ENCODE measurements at places on chromosomes 6 and 20. TPM values are rescaled to one million over a fixed set of nuclear protein-coding genes. Genes with fewer than 3 reads are reported as not detected.
A peak's percentile ranks its signal among the peaks of the same experiment; 100 is the strongest.

Gene PERP
- 10.7 TPM for total RNA-seq

Gene SCGN
- 1.2 TPM for total RNA-seq

Gene TAF11
- 48.5 TPM for total RNA-seq

Gene HSPA1L
- 2.5 TPM for total RNA-seq

Gene CDH26
- 0.76 TPM for total RNA-seq

DNA sequence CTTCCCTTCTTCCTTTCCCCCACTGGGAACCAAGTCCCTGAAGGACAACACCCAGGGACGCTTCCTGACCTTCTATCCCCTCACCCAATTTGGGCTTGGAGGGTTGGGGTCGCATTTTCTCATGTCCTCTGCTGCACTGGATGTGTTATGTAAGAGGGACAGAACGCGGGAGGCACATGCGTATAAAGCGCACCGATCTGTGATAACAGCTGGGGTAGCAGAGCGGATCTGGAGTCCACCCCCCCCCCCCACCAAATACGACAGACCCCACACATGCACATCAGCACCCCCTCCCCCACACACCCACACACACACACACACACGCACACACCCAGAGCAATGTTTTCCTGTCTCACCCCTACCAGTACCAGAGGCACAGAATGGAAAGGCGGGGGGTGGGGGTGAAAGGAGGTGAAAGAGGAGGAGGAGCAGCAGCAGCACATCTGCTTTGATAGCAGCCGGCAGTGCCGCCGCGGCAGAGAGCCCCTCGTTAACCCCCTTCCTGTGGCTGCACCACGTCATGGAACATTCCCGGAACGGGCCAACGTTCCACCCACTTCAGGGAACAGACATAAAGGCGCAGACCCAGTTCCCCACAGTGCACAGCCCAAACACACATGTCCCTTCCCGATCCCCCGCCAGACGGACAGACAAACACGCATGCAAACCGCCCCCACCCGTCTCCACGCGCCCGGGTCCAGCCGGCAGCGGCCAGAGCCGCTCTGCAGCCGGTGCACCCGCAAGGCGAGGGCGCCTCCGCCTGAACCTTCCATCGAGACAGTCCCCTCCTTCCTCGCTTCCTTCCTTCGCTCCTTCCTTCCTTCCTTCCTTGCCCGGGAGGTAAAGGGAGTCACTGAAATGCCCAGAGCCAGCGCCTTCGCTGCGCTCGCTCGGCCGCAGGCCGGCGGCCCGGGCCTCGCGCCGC is 590 bp downstream of the HIVEP2 start:
- H3K27me3 ChIP-seq = peaks cover 14% of the 10 kb centered on the region
- H3K27ac ChIP-seq = peak overlapping the region; percentile 92
- peaks cover 9% of the 10 kb centered on the region for H3K4me1 ChIP-seq
- DNase-seq = peak; percentile 61
- peak overlapping the region; percentile 98 for H3K4me3 ChIP-seq

GRCh38 chr20:63121749-63122405 is 94.1 kb downstream of the YTHDF1 start:
- DNase-seq = peak; percentile 14
- H3K4me1 ChIP-seq = peaks cover 14% of the 10 kb centered on the region
- no peaks in the 10 kb centered on the region for H3K36me3 ChIP-seq
- H3K4me3 ChIP-seq = no peak overlapping the region

DNA sequence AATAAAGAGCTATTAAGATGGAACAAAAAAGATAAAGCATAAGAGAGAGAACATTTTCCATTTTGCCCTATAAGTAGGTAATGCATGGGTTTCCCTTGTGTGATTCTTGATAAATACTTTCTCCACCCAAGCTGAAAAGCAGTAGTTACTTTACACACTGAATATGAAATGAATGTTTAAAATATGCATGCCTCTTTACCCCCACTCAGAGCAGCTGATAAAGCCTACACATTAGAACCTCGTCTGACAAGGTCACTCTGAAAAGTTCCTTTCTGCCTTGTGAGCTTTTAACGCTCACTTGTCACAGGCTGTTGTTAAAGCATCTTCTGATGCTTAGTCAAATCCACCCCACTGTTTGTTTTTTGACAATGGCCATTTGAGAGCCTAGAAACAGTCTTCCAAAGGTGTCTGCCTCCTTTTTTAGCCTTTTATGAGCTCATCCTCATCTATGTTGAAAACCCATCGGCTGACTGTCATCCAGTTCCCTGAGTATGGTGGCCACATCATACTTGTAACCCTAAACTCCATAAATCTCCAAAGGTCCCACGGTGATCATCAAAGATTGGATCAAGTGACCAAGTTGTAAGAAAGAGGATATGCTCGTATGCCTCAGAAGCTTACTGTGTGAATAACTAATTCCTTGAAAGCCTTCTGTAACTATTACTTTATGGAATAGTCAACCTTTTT is 102.8 kb downstream of the ATXN1 start:
- no peaks in the 10 kb centered on the region for H3K27me3 ChIP-seq
- H3K27ac ChIP-seq = no peak overlapping the region
- H3K4me1 ChIP-seq = no peaks in the 10 kb centered on the region
- H3K4me3 ChIP-seq = no peak overlapping the region
- no peaks in the 10 kb centered on the region for H3K36me3 ChIP-seq
- DNase-seq = no peak

DNA sequence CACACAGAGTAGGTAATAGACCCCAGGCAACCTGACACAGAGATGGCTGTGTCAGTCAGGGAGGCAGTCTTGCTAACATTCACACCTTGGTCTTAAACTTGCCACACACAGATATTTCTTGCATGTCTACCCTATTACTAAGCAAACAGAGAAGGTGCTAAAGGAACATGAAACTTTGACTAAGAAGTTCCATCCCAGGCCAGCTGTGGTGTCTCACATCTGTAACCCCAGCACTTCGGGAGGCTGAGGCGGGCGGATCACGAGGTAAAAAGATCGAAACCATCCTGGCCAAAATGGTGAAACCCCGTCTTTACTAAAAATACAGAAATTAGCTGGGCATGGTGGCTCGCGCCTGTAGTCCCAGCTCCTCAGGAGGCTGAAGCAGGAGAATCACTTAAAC is 222.4 kb upstream of the JARID2 start:
- H3K36me3 ChIP-seq = no peaks in the 10 kb centered on the region
- no peaks in the 10 kb centered on the region for H3K27me3 ChIP-seq

DNA sequence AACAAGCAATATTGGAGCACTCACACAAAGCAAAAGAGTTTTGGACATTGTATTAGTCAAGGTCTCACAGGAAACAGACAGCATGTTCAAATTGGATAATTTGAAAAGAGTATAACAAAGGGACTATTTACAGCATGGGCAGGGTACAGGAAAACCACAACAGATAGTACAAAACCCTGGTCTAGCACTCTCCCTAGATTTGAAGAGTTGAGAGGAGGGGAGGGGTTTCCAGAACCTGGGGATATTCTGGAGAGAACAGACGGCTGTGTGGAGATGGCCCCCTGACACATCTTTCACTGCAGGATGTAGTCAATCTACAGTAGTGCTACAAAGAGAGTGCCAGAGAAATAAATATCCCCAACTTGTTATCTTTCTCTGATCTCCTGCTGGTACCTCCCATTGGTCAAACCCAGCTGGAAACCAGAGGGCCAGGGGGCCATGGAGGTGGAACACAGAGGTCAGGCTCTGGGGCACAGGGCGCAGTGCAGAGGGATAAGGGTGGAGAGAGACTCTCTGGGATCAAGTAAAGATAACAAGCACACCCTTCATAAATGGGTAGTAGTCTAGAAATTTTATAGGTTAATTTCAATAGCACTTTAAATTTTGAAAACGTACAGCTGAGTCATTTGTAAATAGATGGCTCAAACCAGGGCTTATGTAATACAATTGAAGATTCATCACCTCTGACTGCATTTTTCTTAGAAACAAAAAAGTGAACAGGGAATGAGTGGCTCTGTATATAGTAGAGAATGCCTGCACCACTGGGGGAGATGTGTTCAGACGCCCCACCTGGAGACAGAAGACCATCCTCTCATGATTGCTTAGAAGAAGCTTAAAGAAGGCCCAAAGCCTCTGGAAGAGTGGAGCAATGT is 25.7 kb downstream of the RCAN2 start:
- H3K27ac ChIP-seq = no peak overlapping the region
- no peak overlapping the region for H3K4me3 ChIP-seq

GRCh38 chr6:4670290-4670689 is 105.9 kb upstream of the CDYL start:
- H3K36me3 ChIP-seq = no peaks in the 10 kb centered on the region
- H3K27ac ChIP-seq = peak overlapping the region; percentile 29
- H3K27me3 ChIP-seq = peaks cover 9% of the 10 kb centered on the region
- no peak for DNase-seq
- H3K4me3 ChIP-seq = no peak overlapping the region

- H3K4me3 ChIP-seq = no peak overlapping the region
- no peak overlapping the region for H3K27ac ChIP-seq
- H3K27me3 ChIP-seq = peaks cover 15% of the 10 kb centered on the region
- peaks cover 22% of the 10 kb centered on the region for H3K4me1 ChIP-seq
- no peak for DNase-seq
- H3K36me3 ChIP-seq = no peaks in the 10 kb centered on the region
These were observed 145.0 kb downstream of the PHACTR3 start for GRCh38 chr20:59749301-59749700.

DNA sequence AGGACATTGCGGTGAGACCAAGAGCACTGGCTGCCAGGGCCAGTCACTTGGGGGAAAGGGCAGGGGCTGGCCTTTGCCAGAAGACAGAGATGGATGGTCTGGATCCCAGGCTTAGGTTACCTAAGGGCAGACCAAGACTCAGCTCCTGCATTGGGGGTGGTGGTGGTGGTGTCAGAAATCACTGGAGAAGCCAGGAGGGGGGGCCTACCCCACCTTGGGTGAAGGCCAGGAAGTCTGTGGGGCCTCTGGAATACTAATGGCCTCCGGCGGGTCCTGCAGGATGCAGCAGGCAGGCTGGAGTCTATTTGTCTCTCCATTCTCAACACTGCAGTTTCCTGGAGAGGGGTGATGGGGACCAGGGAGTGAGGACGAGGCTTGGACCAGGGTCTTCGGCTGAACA is 32.8 kb downstream of the CD40 start:
- no peaks in the 10 kb centered on the region for H3K36me3 ChIP-seq
- no peak for DNase-seq
- peaks cover 4% of the 10 kb centered on the region for H3K27me3 ChIP-seq
- peaks cover 19% of the 10 kb centered on the region for H3K4me1 ChIP-seq

DNA sequence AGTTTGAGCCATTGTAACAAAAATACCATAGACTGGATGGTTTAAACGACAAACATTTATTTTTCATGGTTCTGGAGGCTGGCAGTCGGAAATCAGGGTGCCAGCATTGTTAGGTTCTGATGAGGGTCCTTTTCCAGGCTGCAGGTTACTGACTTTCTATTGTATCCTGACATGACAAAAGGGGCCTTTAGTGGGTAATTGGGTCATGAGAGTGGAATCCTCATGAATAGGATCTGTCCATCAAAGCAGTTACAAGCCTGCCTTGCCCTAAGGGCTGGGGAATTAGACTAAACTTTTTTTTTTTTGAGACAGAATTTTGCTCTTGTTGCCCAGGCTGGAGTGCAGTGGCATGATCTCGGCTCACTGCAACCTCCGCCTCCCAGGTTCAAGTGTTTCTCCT is 347.9 kb upstream of the TSHZ2 start:
- H3K27me3 ChIP-seq = no peaks in the 10 kb centered on the region
- no peak for DNase-seq
- H3K36me3 ChIP-seq = no peaks in the 10 kb centered on the region
- no peak overlapping the region for H3K4me3 ChIP-seq

DNA sequence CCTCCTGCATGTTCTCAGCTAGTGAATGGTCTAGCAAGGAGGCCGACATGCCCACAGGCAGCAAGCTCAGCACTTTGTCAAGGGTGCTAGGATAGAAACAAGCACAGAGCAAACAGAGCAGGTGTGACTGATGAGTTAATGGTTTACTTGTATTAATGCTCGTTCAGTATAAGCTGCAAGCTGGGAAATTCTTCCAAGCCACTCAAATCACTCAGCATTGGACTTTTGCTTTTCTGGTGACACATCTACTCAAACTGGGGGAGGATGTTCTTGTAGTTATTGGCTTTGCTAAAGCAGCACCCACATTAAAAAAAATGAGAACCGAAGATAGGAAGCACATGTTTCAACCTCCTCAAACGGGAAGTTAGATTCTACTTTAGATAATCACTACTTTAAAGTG is 43.1 kb upstream of the NEDD9 start:
- no peaks in the 10 kb centered on the region for H3K4me1 ChIP-seq
- no peak overlapping the region for H3K4me3 ChIP-seq
- H3K36me3 ChIP-seq = no peaks in the 10 kb centered on the region
- H3K27me3 ChIP-seq = peaks cover 3% of the 10 kb centered on the region

- H3K4me3 ChIP-seq = no peak overlapping the region
- no peak for DNase-seq
- no peaks in the 10 kb centered on the region for H3K27me3 ChIP-seq
These were observed 83.6 kb downstream of the PFDN4 start for GRCh38 chr20:54291339-54292010.

GRCh38 chr6:170124836-170125235 is 166.0 kb downstream of the DLL1 start:
- no peak overlapping the region for H3K4me3 ChIP-seq
- H3K27me3 ChIP-seq = peaks cover 3% of the 10 kb centered on the region
- peaks cover 2% of the 10 kb centered on the region for H3K4me1 ChIP-seq
- peaks cover 5% of the 10 kb centered on the region for H3K36me3 ChIP-seq
- H3K27ac ChIP-seq = no peak overlapping the region
- DNase-seq = no peak

- no peak overlapping the region for H3K27ac ChIP-seq
- H3K4me1 ChIP-seq = no peaks in the 10 kb centered on the region
- no peaks in the 10 kb centered on the region for H3K36me3 ChIP-seq
- H3K4me3 ChIP-seq = no peak overlapping the region
These were observed 60.6 kb upstream of the E2F3 start for GRCh38 chr6:20341096-20341495.

DNA sequence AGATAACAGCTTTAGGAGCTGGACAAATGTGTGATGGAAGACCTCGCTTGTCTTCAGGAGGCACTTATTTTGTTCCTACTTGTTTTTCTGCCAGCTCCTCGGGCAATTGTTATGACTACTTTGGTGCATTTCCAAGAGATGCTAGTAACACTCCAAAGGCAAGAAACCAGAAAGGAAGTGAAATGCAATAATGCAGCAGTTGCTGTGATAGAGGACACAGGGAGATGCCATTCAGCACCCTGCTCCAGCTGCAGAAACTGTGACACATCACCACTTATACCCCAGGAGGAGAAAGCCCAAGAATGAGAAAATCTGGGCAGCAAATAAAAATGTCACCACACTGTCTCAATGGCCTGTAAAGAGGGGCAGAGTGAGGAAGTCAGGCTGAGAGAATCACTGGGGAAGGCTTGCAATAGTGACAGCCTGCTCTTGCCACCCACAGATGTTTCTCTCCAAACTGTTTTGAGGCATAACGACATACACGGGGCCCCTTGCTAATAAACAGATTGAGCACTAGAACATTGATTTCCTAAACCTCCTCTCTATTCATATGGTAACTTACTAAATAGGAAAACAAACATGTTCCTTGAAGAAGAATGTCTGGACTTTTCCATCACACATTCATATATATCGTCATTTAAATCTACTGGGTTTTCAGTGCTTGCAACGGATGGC is 231.0 kb upstream of the PRND start:
- peaks cover 3% of the 10 kb centered on the region for H3K4me1 ChIP-seq
- H3K36me3 ChIP-seq = no peaks in the 10 kb centered on the region
- no peak overlapping the region for H3K27ac ChIP-seq
- H3K4me3 ChIP-seq = no peak overlapping the region

All from glutamatergic neuron (in vitro differentiated cells).